ENCODE measurements at places on chromosomes 12 and 14. TPM values are rescaled to one million over a fixed set of nuclear protein-coding genes. Genes with fewer than 3 reads are reported as not detected.
A peak's percentile ranks its signal among the peaks of the same experiment; 100 is the strongest.

Gene RBP5
- not detected for total RNA-seq

- DNase-seq, result no peak
Measured at GRCh38 chr12:24172031-24172772, 222.7 kb upstream of the SOX5 start.

Gene KRT8
- 271 TPM for total RNA-seq

DNA sequence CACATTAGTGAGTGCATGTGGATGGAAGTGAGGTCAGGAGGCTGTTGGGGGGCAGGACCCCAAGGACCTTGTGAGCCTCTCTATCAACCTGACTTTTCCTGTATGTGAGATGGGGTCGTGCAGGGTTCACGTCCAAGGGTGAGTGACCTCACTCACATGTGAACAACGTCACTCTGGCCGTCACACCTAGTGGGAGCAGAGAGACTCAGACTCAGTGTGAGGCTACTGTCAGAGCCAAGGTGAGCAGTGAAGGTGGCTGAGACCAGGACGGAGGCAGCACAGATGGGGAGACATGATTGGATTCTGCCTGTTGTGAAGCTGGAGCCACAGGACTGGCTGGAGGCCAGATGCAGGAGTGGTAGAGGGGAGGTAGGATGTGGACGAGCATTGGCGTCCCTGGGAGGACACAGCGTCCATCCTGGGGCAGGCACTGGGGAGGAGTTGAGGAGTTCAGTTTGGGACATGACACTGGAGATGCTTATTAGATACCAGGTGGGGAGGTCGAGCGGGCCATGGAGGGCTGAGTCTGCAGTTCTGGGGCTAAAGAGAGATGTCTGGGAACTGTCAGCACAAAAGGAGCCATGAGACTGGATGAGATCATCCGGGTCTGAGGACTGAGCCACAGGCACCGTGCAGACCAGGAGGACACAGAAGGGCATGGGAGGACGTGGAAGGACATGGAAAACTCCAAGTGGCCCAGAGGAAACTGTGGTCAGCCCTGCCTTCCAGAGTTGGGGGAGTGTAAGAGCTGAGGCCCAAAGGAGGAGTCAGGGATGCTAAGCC, 92.8 kb downstream of the LGMN start:
- DNase-seq, result no peak

- DNase-seq, result no peak
Measured at GRCh38 chr14:71613168-71613567, 319.1 kb upstream of the RGS6 start.

GRCh38 chr14:49549881-49550280, 36.3 kb downstream of the RPS29 start:
- no peak for DNase-seq

Gene DLST
- total RNA-seq, result 71.1 TPM

GRCh38 chr12:53676656-53677015, 753 bp upstream of the ATP5MC2 start:
- DNase-seq, result no peak

- peak; percentile 67 for DNase-seq
Measured at GRCh38 chr14:95424529-95424928, 91.9 kb downstream of the SYNE3 start.

- no peak for DNase-seq
Measured at GRCh38 chr12:31517994-31518393, 72.9 kb downstream of the DENND5B start.

Gene RAD52
- total RNA-seq, result 7.4 TPM

Gene CPNE6
- 0.24 TPM for total RNA-seq

Gene SLC38A2
- total RNA-seq, result 192 TPM

Gene GABARAPL1
- 335 TPM for total RNA-seq

DNA sequence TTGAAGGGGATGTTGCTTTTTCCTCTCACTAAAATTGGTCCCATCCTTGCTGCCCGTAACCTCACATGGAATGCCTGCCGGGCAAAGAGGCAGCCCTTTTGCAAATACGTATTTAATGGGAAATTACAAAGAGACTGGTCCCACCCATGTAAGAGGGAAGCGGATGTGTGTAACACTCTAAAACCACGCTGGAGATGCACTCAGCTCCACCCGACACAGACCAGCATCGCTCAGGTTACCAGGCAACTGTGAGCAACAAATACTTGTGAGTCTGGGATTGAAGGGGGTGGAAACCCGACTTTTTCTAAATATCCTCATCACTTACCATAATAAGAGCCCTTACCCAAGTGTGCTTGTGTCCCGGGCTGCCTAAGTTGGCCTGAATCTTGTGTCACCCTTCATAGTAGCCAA, 47.7 kb downstream of the ELK3 start:
- DNase-seq, result peak; percentile 89

- DNase-seq, result no peak
Measured at GRCh38 chr14:104878582-104878981, 13.5 kb downstream of the CEP170B start.

DNA sequence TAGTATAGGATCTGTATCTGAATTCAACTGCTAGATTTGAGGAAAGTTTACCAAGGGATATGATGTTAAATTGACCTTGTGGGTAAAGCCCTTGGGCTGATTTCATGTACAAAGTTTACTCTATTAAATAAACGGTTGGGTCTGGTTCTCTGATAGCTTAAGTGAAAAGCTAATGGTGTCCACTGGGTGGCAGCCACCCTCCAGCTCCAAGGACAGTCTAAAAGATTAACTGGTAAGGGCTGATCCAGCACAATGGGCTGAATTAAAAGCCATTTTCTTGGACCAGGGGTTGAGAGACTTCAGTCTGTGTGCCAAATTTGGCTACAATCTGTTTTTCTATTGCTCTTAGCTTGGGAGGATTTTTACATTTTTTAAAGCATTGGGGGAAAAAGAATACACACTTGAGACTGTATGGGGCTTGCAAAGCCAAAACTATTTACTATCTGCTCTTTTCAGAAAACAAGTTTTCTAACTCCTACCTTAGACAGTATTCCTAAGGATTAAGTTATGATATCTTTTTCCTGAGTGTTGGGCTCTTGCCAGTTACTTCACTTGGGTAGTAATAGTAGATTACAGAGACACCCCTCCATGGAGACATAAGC, 116.5 kb downstream of the GPHN start:
- peak; percentile 69 for DNase-seq

Gene FOXA1
- total RNA-seq, result not detected

GRCh38 chr12:108204117-108204987, 75.3 kb downstream of the WSCD2 start:
- no peak for DNase-seq

DNA sequence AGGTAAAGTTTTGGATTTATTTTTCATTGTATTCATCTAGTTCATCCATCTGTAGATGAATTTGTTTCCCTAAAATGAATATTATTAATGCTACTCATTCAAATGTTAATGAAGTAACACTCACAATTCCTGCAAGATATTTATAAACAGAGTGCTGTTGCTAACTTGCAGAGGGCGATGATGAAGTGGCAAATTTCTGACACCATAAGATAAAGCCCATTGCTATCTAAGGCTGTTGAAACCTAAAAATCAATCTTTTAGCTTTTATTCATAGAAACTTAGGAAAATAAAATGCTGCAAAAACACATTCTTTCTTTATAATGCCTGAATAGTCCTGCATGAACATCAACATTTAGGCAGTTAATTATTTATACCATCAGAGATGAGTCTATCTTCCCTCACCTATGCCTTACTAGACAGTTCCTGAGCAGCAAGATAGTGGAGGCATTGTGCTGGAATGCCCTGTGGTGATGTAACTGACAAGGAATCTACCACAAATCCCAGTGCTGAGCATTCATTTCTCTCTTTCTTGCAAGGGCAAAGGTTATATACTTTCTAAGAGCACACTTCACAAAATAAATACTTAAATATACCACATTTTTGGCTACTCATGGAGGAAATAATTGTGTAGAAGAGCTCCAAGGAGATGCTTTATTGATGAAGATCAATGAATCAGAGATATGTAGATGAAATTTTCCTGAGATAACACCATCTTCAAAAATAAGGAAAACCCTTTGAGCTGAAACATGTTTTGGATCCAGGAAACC, 57.6 kb downstream of the LMNTD1 start:
- DNase-seq, result no peak

Gene NDUFA12
- 378 TPM for total RNA-seq

DNA sequence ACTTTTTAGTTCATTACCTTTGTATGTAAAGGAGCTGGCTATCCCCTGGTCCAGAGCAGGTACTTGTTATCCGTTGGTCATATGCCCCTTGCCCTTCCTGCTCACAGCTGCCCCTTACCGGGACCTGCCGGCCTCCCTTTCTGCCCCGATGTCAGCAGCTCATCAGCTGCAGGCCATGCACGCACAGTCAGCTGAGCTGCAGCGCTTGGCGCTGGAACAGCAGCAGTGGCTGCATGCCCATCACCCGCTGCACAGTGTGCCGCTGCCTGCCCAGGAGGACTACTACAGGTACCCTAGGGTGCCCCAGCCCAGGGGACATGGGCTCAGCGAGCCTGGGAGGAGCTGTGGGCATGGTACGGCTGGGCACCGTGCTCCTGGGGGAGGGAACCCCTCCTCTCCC, 2.3 kb upstream of the RNU7-1 start:
- DNase-seq, result no peak
